CD4-positive, alpha-beta T cell treated with Interleukin-15 for 4 hours (primary cell): ENCODE measurements at places on chromosomes 12 and 14.
A peak's percentile ranks its signal among the peaks of the same experiment; 100 is the strongest.

DNA sequence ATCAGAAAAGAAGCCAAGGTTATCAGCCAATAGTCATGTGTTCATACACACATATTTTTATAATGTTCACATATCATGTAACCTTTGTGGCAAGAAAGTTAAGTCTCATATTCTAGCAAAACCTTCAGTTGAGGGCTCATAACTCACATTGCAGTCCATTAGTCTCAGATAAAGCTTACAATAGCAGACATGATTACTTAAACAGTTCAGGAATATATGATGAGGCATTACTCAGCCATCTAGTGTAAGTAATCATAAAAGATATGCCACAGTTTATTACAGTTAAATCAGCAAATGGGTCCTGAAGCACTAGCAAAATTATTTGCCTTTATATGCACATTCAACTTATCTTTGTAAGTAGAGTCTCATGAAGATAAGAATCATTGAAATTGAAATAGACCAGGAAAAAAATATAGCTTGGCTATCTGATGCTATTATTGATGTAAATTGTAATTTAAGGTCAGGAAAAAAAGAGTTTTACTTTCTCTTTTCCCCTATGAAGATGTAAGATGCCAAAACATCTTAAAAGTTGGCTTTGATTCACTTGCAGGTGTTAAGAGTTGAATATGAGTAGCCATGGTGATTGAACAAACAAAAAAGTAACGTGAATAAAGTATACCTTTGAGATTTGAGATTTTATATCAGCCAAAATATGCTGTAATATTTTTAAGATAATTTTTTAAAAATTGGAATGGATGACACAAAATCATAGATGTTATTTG lies 537.0 kb downstream of the SLC6A15 start:
- no peak for DNase-seq

DNA sequence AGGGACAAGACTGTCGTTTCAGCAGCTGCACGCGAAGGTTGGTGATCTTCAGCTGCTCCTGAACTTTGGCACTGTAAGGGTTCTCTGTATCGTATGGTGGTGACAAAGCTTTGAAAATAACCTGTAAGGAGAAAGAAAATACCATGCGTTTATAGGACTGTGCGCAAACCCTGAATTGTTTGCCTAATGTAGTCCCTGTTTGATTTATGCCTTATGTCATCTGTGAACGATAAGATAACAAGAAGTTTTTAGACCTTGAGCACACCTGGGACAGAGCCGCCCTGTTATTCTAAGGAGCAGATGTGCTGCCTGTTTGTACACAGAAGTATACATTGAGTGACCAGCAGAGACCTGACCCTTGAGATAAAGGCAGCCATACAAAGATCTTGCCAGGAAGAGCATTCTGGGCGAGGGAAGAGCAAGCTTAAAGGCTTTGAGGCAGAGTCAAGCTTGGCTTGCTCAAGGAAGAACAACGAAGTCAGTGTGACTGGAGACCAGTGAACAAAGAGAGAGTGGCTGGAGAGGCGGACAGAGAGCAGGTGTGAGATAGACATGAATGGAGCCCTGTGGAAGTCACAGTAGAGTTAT lies 52.4 kb downstream of the NTN4 start:
- no peak for DNase-seq

- DNase-seq, result peak; percentile 76
Observed at GRCh38 chr12:12007001-12007712, 63.6 kb upstream of the BCL2L14 start.

- DNase-seq, result no peak
Observed at GRCh38 chr14:68036202-68036601, 216.6 kb downstream of the RAD51B start.

DNA sequence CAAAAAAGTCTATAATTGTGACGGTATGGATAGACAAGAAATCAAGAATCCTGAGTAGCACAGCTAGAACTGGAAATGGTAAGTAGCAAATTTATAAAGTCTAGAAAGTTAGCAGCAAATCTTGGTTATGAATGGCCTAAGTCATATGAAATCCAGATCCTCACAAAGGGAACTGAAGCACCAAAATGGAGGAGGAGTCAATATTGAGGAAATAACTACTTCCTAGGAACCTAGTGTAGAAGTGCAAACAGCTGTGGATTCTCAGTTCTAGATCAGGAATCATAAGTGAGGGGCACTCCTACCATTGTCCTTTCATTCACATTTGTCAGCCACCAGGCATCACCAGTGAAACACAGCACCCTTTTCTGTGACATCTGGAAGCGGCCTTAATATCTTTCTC lies 202.2 kb upstream of the DCN start:
- DNase-seq, result no peak

DNA sequence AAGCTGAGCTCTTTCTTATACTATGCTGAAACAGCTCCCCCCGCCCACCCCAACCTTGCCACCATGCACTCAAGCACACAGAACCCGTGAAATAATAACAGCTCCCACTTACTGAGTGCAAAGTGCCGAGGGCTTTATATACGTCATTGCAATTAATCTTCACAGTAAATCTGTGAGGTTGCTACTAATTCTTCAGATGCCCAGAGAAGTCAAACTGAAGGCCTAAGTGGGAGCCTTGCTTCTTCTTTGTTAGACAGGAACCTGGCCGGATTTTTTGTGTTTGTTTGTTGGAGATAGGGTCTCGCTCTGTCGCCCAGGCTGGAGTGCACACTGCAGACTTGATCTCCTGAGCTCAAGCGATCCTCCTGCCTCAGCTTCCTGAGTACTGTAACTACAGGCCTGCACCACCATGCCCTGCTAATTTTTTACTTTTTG lies 34.0 kb downstream of the VCPKMT start:
- DNase-seq, result peak; percentile 60

GRCh38 chr14:105151084-105151837 lies 17.3 kb downstream of the JAG2 start:
- no peak for DNase-seq

GRCh38 chr14:24958271-24958670 lies 91.7 kb downstream of the STXBP6 start:
- no peak for DNase-seq
